GM13977 (cell line): ENCODE measurements at places on chromosomes 16 and 17.

DNA sequence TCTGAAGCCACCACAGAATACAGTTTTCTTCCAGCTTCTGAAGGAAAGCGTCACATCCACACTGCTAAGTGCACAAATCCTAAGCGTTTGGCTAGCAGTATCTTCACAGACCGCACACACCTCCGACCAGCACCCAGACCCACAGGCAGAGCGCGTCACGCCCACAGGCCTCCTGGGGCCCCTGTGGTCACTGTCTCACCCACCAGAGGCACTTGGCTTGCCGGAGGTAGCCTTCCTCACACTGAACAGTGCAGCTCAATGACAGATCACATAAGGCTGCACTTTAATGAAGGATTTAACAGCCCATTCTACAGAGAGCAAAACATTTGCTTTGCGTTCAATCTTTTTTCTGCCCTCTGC lies 21.2 kb downstream of the SPHK1 start:
- no peak for DNase-seq

GRCh38 chr17:73184136-73184993 lies 8.5 kb upstream of the COG1 start:
- no peak for DNase-seq

GRCh38 chr16:52203096-52203495 lies 343.8 kb downstream of the TOX3 start:
- DNase-seq = no peak

DNA sequence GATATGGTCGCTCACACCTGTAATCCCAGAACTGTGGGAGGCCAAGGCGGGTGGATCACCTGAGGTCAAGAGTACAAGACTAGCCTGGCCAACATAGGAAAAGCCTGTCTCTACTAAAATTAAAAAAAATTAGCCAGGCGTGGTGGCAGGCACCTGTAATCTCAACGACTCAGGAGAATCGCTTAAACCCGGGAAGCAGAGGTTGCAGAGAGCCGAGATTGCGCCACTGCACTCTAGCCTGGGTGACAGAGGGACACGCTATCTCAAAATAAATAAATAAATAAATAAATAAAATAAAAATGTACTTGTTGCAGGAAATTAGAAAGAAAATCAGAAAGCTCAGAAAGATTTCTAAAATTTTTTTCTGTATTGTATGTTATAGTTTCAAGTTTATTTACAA lies 113.9 kb downstream of the LITAF start:
- no peak for DNase-seq

- DNase-seq = no peak
Measured at GRCh38 chr16:75630052-75630451, 7.0 kb upstream of the ADAT1 start.

DNA sequence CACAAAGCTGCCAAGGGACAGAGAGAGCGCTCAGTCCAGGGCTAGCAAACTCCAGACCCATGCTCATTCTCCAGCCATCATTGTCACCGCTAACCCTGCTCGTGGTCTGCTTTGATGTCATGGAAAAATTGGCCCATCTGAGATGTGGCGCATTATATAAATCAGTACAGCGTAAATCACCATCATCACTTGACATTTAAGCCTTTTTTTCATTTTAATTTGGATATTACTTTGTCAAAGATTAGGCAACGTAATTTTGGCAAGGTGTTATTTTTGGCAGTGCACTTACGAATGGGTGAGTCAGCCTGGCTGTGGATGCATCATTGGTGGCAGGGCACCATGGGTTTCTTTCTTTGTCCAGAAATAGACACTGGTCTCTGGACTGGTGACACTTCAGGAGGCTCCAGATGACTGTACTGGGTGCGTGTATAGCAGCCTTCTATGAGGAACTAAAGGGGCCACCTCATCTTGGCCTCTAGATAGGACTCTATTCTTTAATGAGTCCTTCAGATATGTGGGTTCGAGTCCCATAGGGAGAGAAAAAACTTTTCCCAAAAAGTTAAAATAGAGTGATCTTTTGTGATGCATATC lies 166.3 kb downstream of the MSI2 start:
- DNase-seq = peak; percentile 61
